H1 (cell line): ENCODE measurements at places on chromosomes 7 and 10. TPM values are rescaled to one million over a fixed set of nuclear protein-coding genes. Genes with fewer than 3 reads are reported as not detected.

- DNase-seq, result no peak
Measured at GRCh38 chr10:104299031-104299904, 30.3 kb downstream of the GSTO2 start.

- DNase-seq, result no peak
Measured at GRCh38 chr7:19079066-19079465, 38.4 kb downstream of the TWIST1 start.

DNA sequence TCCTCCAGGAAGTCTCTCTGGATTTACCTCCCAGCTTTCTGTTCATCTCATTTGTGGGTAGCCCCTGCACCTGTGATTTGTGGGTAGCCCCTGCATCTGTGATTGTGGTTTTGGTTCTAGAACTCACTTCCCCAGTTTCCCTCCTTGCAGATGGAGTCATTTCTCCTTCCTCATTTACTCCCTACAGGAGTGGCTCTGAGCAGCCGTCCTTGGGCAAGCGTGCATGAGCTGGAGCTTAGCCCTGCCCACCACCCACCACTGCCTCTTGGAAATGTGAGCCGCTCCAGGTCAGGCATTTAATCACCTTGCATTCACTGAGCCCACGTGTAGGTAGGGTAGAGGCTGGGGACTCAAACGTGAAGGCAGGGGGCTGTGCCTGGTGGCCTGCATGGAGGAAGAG, 8.2 kb downstream of the COL26A1 start:
- no peak for DNase-seq

- DNase-seq, result no peak
Measured at GRCh38 chr7:101231644-101232043, 6.0 kb downstream of the CLDN15 start.

PPP1R3C gene
- 1.3 and 1.7 TPM in 2 replicates for total RNA-seq

UROS gene
- 43.3 and 45.6 TPM in 2 replicates for total RNA-seq

AKR1C2 gene
- 1.0 and 1.2 TPM in 2 replicates for total RNA-seq
